ENCODE measurements at places on chromosomes 7 and 10. TPM values are rescaled to one million over a fixed set of nuclear protein-coding genes. Genes with fewer than 3 reads are reported as not detected.
A peak's percentile ranks its signal among the peaks of the same experiment; 100 is the strongest.

SLC13A1 gene
- not detected for total RNA-seq

DNA sequence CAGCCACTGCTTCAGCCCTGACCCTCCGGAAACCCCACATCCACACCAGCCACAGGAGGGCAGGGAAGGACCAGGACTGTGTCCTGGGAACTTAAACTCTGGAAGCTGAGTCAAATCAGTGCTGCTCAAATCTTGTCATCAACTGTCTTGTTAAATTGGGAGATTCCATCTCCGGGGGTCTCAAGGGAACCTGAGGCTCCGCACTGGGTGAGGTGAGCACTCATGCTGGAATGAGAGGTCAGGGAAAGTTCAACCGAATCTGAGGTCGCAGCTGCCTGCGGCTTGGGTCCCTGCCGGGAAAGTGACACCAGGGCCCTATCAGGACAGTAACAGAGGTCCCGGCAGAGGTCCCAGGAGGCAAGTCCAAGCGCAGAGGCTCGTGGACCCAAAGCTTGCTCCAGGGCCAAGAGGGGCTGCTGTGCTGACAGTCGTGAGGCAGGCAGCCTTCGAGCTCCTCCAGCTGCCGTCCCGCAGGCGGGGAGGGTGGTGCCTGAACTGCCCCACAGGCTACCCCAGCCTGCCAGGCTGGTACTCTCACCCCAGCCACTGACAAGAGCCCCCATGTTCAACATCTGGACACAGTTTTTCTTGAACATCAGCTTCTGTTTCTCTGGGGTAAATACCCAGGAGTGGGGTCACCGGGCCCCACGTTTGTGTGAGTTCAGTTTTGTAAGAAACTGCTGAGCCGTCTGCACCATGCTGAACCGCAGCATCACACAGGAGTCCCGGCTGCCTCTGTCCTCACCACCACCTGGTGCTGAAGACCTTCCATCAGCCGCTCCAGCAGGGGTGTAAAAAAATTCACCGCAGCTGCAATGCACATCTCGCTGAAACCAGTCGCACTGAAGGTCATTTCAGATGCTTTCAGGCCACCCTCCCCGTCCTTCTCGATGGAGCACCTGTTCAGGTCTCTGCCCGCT lies 101.0 kb downstream of the DIP2C start:
- no peak overlapping the region for H3K27ac ChIP-seq
- no peaks in the 10 kb centered on the region for H3K36me3 ChIP-seq
- peaks cover 37% of the 10 kb centered on the region for H3K27me3 ChIP-seq
- H3K4me3 ChIP-seq = no peak overlapping the region
- DNase-seq = no peak

HTR5A gene
- not detected for total RNA-seq

MSS51 gene
- total RNA-seq = 2.6 TPM

DNA sequence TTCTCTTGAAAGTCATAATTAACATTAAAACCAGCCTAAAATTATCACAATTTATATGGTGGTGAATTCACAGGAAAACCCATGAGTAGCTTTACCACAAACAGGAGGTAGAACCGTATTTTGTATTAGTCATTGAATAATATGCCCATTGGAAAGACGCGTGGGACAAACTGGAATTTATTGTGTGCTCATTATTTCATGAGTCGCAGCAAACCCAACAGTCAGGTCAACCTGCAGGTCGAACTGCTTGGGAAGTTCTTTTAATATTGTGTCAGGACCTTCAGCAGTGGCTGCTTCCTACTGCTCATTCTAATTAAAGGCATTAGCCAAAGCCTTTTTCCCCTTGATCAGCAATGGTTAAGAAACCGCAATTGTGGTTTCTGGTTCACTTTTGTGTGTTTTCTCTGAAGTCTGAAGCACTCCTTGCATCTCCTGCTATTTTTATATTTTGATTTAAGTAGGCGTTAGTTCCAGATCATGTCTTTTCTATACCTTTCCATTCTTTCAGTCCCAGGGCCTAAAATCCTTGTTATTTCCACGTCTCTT lies 100.1 kb downstream of the RAB11FIP2 start:
- no peak for DNase-seq
- H3K4me3 ChIP-seq = no peak overlapping the region
- H3K27ac ChIP-seq = no peak overlapping the region

- H3K4me1 ChIP-seq = peaks cover 2% of the 10 kb centered on the region
- H3K27me3 ChIP-seq = peaks cover 13% of the 10 kb centered on the region
- no peak overlapping the region for H3K27ac ChIP-seq
These were observed 23.6 kb upstream of the SRI start for GRCh38 chr7:88243345-88243909.

DNA sequence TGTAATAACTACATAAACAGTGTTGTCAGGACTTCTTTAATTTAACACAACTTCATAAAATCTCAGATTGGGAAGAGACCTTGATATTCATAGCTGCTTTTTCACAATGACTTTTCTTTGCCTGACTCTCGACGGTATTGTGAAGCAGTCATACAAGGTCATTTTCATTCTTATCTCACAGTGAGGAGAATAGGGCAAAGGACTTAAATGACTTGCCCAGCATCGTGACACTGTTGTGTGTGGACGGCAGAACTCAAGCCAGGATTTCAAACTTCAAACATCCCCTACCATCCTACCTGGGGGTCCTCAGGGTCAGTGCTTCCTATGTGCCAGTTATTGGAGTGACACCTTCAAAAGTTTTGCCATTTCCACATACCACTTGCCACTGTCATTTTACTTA lies 138.5 kb upstream of the GDF10 start:
- no peaks in the 10 kb centered on the region for H3K36me3 ChIP-seq
- H3K4me3 ChIP-seq = no peak overlapping the region
- no peak for DNase-seq
- peaks cover 11% of the 10 kb centered on the region for H3K4me1 ChIP-seq

FLNC gene
- total RNA-seq = 0.05 TPM

DNA sequence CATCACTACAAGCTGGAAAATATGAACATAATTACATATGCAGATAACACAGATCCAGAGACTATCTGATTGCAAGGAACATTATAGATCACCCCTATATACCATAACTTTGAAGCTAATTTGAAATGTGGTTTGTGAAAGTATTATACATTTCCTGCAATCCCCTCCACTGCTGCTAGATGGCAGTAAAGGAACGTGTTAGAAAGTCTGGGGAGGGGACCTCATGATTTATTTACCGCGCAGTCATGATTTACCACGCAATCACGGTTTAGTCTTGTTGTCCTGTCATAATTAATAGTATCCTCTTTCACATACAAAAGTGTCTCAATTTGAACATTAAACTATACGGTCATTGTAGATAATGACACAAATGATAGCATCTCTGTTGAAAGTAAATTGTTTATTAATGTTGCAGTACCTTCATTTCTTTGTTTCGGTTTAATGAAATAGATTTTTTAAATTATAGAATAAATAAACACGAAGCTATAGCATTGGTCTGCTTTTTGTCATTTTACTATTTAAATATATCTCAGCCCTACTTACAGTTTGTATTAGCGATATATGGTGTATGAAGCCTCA lies 145.3 kb upstream of the PRSS1 start:
- peak overlapping the region; percentile 79 for H3K27ac ChIP-seq
- DNase-seq = peak; percentile 14
- no peaks in the 10 kb centered on the region for H3K27me3 ChIP-seq
- H3K4me3 ChIP-seq = no peak overlapping the region
- H3K4me1 ChIP-seq = peaks cover 4% of the 10 kb centered on the region

- H3K4me3 ChIP-seq = peak overlapping the region; percentile 93
- H3K4me1 ChIP-seq = peaks cover 27% of the 10 kb centered on the region
- DNase-seq = peak; percentile 78
- peak overlapping the region; percentile 51 for H3K27ac ChIP-seq
- no peaks in the 10 kb centered on the region for H3K27me3 ChIP-seq
These were observed 1.2 kb upstream of the PFKFB3 start for GRCh38 chr10:6201516-6201975.

GRCh38 chr7:105098863-105099515 lies 85.0 kb downstream of the KMT2E start:
- no peak for DNase-seq
- H3K4me1 ChIP-seq = peaks cover 20% of the 10 kb centered on the region
- H3K27ac ChIP-seq = peak overlapping the region; percentile 93

EFCAB10 gene
- 1.5 TPM for total RNA-seq

DNA sequence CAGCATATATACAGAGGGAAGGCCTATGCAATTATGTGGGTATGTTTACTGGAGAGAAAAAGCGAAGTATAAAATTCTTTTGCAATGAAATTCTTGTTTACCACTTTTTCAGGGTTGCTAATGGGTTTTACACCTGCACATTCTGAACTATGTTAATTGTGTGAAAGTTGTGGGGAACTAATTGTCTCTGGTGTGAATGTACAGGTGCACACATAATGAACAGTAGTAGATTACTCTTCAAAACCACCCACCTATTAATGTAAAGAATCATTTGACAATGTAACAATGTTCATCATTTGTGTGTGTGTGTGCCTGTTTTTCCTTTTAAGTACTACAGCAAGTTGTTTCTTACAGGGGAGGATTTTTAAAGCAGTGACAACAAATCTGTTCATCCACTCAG lies 80.0 kb upstream of the FEZF1 start:
- no peak overlapping the region for H3K27ac ChIP-seq
- H3K27me3 ChIP-seq = no peaks in the 10 kb centered on the region
- DNase-seq = no peak
- H3K36me3 ChIP-seq = no peaks in the 10 kb centered on the region
- H3K4me1 ChIP-seq = no peaks in the 10 kb centered on the region

GRCh38 chr7:49927631-49928030 lies 154.2 kb downstream of the VWC2 start:
- H3K27me3 ChIP-seq = peaks cover 10% of the 10 kb centered on the region
- no peak overlapping the region for H3K27ac ChIP-seq
- no peaks in the 10 kb centered on the region for H3K4me1 ChIP-seq
- DNase-seq = no peak

DNA sequence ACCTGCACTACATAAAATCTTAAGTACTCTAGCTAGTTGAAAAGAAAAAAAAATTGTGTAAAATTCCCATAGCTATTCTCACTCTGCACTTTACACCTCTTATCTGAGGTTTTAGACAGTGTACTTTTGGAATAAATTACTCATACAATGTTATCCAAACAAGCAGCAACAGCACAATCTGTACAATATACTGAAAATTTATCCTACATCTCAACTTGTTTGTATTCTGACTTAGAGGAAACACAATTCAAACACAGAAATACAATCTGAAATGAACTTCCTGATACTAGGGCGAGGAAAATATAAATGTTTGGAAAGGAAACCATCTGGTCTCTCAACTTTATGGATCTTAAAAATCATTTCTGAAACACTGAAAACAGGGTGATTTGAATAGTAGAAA lies 381.7 kb downstream of the THSD7A start:
- no peaks in the 10 kb centered on the region for H3K36me3 ChIP-seq
- DNase-seq = no peak
- no peaks in the 10 kb centered on the region for H3K4me1 ChIP-seq

- H3K27me3 ChIP-seq = peaks cover 14% of the 10 kb centered on the region
- no peak for DNase-seq
- H3K36me3 ChIP-seq = no peaks in the 10 kb centered on the region
These were observed 274.2 kb upstream of the TCERG1L start for GRCh38 chr10:131585761-131586160.

GRCh38 chr7:30510124-30511075 lies 5.8 kb upstream of the GGCT start:
- H3K4me3 ChIP-seq = no peak overlapping the region
- peaks cover 11% of the 10 kb centered on the region for H3K4me1 ChIP-seq
- no peak for DNase-seq
- H3K36me3 ChIP-seq = no peaks in the 10 kb centered on the region
- H3K27ac ChIP-seq = no peak overlapping the region
- no peaks in the 10 kb centered on the region for H3K27me3 ChIP-seq

CCAR1 gene
- 71.5 TPM for total RNA-seq

TCERG1L gene
- not detected for total RNA-seq

All from T-helper 17 cell (primary cell).